Immature natural killer cell (primary cell): ENCODE measurements at places on chromosomes 5 and 9.

GRCh38 chr5:142222225-142222865, 102.5 kb downstream of the SPRY4 start:
- H3K4me1 ChIP-seq, result peaks cover 41% of the 10 kb centered on the region
- H3K36me3 ChIP-seq, result no peaks in the 10 kb centered on the region
- H3K27ac ChIP-seq, result no peak overlapping the region
- no peak for DNase-seq

DNA sequence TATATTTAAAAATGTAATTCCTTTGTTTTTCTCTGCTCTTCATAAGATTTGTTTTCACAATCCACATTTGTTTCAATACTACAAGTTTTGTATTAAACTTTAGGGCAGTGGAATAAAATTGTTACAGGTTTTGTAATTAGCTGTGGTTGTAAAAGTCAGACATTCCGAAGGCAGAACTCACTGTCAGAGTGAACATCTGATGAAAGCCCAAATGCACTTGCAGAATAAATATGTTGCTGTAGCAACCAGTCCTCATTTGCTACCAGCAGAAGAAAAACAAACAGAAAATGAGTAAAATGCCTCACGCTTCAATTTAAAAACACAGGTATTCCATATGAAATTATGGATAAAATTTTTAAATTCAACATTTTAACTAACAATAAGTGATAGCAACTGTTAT, 740.1 kb upstream of the FAM174A start:
- H3K36me3 ChIP-seq, result no peaks in the 10 kb centered on the region
- no peak overlapping the region for H3K27ac ChIP-seq

DNA sequence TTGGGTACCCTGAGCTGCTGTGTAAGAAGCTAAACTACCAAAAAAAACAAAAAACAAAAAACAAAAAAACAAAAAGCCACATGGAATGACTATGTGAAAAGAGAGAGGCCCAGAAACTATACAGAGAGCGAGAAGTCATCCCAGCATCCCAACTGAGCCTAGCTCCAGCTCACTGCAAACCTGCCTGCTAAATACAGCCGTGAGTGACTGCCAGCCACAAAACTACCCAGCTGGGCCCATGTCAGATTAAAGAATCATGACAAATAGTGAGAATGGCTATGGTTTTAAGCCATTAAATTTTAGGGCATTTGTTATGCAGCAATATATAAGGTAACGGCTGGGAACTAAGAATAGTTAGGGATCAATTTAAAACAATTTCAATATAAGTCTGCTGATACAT, 335.1 kb upstream of the PDE4D start:
- H3K27me3 ChIP-seq, result no peaks in the 10 kb centered on the region
- no peak overlapping the region for H3K27ac ChIP-seq

- H3K36me3 ChIP-seq, result no peaks in the 10 kb centered on the region
- no peaks in the 10 kb centered on the region for H3K27me3 ChIP-seq
- no peak overlapping the region for H3K27ac ChIP-seq
- DNase-seq, result no peak
- H3K4me1 ChIP-seq, result no peaks in the 10 kb centered on the region
- no peak overlapping the region for H3K4me3 ChIP-seq
Measured at GRCh38 chr5:27472871-27473270, 434.5 kb upstream of the CDH9 start.

DNA sequence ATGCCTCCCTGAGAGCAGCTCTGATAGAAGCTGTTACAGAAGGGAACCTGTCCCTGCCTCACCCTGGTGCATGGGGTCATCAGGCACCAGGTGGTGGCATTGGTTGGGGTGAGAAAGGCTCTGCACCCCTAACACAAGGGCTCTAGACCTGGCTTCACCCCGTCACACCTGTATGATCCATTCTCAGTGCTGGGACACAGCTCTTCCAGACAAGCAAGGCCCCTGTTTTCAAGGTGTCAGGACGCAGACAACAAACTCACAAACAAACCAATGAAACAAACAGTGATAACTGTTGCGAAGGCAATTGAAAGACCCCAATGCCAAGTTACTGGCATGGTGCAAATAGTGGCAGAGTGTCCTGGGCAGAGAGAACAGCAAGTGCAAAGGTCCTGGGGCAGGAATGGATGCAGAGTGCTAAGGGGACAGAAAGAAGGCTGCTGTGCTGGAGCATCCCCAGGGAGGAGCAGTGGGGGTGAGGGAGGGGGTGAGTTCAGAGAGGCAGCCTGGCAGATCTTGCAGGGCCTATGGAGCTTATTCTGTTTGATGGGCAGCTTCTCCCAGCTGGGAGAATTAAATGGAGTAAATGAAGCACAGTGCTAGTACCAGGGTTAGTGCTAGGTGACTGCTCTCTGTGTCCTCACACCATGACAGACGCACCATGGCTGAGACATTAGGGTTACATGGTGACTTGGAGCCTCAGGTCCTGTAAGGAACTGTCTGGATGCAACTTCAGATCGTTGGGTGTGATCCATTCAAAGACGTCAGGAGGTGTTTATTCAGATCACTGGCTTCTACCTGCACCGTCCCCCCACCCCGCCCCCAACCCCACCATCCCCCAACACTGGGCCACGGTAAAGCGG, 67.9 kb upstream of the UNC5A start:
- peaks cover 27% of the 10 kb centered on the region for H3K27me3 ChIP-seq
- no peak overlapping the region for H3K27ac ChIP-seq
- H3K4me3 ChIP-seq, result no peak overlapping the region
- peaks cover 37% of the 10 kb centered on the region for H3K4me1 ChIP-seq

- no peaks in the 10 kb centered on the region for H3K4me1 ChIP-seq
- peaks cover 2% of the 10 kb centered on the region for H3K27me3 ChIP-seq
- H3K36me3 ChIP-seq, result no peaks in the 10 kb centered on the region
- H3K4me3 ChIP-seq, result no peak overlapping the region
- DNase-seq, result no peak
Measured at GRCh38 chr9:128051932-128052709, 15.0 kb downstream of the NAIF1 start.

- H3K4me1 ChIP-seq, result no peaks in the 10 kb centered on the region
- peaks cover 1% of the 10 kb centered on the region for H3K27me3 ChIP-seq
- H3K36me3 ChIP-seq, result no peaks in the 10 kb centered on the region
- H3K4me3 ChIP-seq, result no peak overlapping the region
- no peak overlapping the region for H3K27ac ChIP-seq
- DNase-seq, result no peak
Measured at GRCh38 chr5:125481506-125482465, 735.3 kb upstream of the ZNF608 start.

- no peak overlapping the region for H3K27ac ChIP-seq
Measured at GRCh38 chr5:156655732-156656131, 194.4 kb upstream of the PPP1R2B start.

DNA sequence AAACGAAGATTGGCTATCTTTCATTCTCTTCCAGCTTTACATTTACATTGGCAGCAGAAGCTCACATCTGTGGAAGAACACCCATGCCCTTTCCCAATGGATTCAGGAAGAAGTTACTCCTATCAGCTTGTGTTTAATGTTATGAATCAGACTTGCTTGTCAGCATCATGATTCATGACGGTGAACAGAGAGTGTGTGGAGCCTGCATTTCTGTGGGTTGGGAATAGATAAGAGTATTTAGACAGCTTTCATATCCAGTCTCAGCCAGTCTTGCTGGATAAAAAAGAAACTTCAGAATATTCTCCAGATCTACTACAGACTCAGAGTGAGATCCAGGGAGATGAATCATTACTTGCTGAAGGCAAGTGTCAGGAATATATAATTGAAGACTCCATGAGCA, 812.9 kb upstream of the ZNF608 start:
- no peaks in the 10 kb centered on the region for H3K36me3 ChIP-seq
- DNase-seq, result no peak
- H3K4me3 ChIP-seq, result no peak overlapping the region
- H3K27me3 ChIP-seq, result peaks cover 1% of the 10 kb centered on the region

DNA sequence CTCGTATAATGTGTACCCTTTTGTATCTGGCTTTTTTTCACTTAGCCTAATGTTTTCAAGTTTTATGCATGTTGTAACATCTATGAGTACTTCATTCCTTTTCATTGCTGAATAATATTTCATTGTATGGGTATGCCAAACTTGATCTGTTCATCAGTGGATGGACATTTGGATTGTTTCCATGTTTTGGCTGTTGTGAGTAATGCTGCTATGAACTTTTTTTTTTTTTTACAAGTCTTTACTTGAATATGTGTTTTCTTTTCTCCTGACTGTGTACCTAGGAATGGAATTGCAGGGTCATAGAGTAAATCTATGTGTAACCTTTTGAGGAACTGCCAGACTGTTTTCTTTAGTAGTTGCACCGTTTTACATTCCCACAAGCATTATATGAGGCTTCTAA, 52.4 kb downstream of the MTREX start:
- no peaks in the 10 kb centered on the region for H3K27me3 ChIP-seq
- no peak overlapping the region for H3K27ac ChIP-seq
- no peak overlapping the region for H3K4me3 ChIP-seq
- no peak for DNase-seq

DNA sequence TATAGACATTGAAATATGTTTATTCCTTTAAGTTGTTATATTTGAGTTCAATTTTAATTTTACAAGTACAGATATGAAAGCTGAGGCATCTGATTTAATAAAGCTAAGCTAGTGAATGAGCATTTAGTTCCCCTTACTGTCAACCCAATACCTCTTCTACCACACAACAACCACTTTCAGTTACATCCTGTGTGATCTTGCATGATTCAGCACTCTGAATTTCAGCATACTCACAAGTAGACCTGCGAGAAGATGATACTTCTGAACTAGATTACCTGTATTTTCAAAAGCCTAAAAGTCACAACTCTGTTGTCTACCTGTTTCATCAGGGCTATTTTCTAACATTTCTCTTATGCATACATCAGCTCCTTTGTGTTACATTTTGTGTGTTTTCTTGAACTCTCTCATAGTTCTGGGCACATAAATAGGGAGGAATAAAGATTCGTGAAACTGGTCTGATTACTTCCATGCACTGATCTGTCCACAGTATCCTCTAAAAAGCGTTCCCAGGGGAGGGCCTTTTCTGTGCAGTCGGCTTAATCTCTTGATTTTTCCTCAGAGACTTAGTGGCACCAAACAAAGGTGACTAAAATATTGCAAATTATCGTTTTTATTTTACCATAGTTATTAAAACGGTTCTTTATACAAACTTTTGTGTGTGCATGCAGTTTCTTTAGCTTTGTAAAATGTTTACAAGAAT, 2025.5 kb upstream of the NUDT12 start:
- H3K36me3 ChIP-seq, result no peaks in the 10 kb centered on the region
- H3K4me3 ChIP-seq, result no peak overlapping the region
- H3K4me1 ChIP-seq, result no peaks in the 10 kb centered on the region
- no peak for DNase-seq

GRCh38 chr5:127907907-127908306, 175.7 kb upstream of the SLC12A2 start:
- no peak overlapping the region for H3K27ac ChIP-seq
- no peaks in the 10 kb centered on the region for H3K4me1 ChIP-seq
- no peak for DNase-seq
- H3K27me3 ChIP-seq, result peaks cover 9% of the 10 kb centered on the region

DNA sequence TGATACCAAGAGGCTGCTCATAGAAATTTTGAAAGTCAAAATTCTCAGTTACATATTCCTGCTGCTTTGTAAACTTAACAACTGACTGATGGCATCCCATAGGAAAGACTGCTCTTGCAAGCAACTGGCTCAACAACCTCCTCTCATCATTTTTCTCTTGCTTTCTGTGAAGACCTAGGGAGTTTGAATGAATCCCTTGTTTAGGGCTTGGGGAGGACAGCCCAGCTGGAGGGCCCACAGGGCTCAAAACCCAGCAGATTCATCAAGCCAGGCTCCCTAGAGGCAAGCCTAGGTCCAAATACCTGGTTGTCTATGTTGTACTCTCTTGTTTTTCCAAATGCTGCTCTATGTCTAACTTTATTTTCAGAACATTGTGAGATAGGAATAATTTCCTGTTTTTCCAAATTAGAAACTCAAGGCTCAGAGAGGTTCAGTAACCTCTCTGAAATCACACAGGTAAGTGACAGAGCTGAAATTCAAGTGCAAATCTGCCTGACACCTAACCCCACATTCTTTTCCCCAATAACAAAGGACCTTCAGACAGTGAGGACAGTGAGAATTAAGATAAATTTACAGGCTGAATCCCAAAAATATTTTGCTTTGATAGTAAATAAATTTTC, 558.9 kb upstream of the KLF4 start:
- no peak overlapping the region for H3K27ac ChIP-seq
- no peaks in the 10 kb centered on the region for H3K27me3 ChIP-seq
- no peak for DNase-seq
- H3K36me3 ChIP-seq, result no peaks in the 10 kb centered on the region

- DNase-seq, result no peak
- no peak overlapping the region for H3K27ac ChIP-seq
- no peaks in the 10 kb centered on the region for H3K36me3 ChIP-seq
- H3K4me3 ChIP-seq, result no peak overlapping the region
Measured at GRCh38 chr9:27534131-27534530, 4.5 kb upstream of the MOB3B start.

- no peak for DNase-seq
- H3K4me3 ChIP-seq, result no peak overlapping the region
- peaks cover 33% of the 10 kb centered on the region for H3K36me3 ChIP-seq
Measured at GRCh38 chr9:27059907-27060306, 49.1 kb upstream of the TEK start.

DNA sequence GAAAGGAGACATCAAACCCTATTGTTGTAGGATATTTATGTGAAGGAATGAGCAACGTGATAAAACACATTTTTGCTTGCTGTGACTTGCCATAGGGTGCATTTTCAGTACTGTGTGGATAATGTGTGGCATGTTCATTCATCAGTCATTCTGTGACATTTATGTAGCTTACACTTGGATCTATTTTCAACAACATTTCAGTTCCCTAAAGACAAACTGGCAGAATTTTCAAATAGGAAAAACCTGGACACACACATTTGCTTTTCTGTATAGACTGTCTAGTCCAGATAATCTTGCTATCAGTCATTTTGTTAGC, 127.7 kb downstream of the TMC1 start:
- no peaks in the 10 kb centered on the region for H3K36me3 ChIP-seq

DNA sequence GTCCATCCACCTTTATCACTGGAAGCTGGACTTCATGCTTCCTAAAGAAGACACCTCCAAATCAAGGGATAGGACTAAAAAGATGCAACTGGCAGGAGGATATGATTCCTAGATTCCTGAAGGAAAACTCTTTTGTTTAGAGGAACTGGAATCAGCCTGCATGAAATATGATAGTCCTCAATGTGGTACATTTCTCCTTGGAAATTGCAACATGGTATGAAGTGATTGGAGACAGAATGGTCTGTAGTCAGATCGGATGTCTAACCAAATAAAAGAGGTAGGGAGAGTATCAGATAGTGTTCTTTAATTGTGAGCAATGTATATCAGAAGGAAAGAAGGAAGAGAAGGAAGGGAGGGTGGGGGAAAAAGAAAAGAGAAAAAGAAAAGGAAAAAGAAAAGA, 116.1 kb upstream of the FSTL4 start:
- no peaks in the 10 kb centered on the region for H3K4me1 ChIP-seq
- DNase-seq, result no peak
- H3K4me3 ChIP-seq, result no peak overlapping the region
- no peaks in the 10 kb centered on the region for H3K36me3 ChIP-seq
- no peak overlapping the region for H3K27ac ChIP-seq

- H3K36me3 ChIP-seq, result no peaks in the 10 kb centered on the region
- peak overlapping the region; percentile 42 for H3K27ac ChIP-seq
- peaks cover 10% of the 10 kb centered on the region for H3K4me1 ChIP-seq
Measured at GRCh38 chr5:81749192-81749560, 1.7 kb downstream of the SSBP2 start.
